ENCODE measurements at places on chromosomes 6 and 20.

GRCh38 chr6:148559848-148560433 is 186.9 kb upstream of the UST start:
- no peak for DNase-seq

DNA sequence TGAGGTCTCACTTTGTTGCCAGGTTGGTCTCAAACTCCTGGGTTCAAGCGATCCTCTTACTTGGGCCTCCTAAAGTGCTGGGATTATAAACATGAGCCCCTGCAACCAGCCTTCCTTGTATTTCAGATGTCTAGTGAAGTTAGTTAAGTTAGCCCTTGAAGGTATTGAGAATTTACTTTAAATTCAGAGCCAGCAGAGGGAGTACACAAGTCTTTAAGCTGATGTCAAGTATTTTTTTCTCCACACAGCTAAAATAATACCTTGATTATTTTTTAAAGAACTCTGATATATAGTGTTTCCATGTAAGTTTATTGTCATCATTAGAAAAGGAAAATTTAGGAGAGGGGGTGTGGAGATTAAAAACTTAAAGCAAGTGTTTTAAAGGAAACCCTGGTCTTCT is 9.8 kb downstream of the FOXO3 start:
- DNase-seq: no peak

DNA sequence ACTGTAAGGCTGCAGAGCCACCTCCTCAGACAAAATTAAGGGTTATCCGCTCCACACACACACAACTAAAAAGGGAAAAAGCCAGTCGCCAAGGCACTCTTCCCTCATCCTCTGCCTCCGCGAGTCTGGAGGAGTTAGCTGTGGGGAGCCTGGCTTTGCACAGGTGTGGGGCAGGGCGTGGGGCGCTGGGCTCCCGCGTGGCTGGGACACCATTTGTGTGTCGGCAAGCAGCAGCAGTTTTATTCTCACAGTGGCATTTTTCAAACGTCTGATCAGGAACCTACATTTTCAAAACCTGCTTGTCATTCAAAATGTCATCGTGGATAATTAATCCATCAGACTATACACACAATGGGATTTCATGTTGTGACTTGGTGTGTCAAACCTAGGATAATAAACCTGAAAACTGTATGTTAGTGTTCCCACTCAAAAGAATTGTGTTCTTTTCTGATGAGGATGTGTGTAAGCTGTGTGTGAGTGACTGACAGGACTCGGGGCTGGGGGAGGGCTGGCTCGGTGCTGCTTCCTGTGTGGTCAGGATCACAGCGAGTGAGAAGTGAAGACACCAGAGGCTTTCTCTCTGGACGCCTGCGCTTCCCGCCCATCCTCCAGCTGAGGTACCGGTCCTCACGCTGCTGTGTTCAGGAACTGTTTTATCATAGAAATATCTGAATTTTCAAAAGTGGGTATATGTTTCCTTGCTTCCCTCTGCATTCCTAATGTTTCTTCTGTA is 83.1 kb downstream of the IRF4 start:
- no peak for DNase-seq

DNA sequence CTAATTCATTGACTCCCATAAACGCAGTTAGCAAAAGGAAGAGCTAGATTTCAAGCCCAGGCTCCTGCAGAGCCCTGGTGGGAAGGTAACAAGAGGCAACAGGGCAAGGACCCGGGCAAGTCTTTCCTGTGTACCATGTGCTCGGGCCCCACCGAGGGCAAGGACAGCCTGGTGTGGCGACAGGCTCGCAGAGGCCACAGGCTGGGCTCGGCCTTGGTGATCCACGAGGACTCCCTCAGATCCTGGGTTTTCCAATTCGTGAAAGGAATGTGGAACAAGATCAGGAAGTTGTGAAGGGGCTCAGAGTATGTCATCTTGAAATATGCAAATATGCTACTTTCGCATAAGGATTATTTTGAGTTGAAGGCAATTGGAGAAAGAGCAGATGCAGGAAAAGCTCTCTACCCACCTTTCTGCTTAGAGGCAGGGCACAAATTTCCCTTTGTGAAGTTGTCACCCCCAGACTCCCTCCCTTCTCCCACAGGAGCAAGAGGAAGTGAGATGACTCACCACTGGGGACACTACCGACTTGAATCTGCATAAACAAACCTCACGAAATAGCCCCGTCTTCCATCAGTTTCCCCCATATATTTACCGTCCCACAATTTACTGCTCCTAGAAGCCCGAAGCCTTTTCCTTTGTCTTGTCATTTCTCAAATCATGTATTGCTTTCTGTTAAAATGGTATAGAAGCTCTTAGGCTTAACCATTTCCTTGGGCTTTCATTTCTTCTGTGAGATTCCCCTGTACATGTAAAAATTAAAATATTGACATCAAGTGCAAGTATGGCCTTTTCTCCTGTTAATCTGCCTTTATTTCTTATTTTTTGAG is 79.0 kb downstream of the PSMG4 start:
- DNase-seq: peak; percentile 15

DNA sequence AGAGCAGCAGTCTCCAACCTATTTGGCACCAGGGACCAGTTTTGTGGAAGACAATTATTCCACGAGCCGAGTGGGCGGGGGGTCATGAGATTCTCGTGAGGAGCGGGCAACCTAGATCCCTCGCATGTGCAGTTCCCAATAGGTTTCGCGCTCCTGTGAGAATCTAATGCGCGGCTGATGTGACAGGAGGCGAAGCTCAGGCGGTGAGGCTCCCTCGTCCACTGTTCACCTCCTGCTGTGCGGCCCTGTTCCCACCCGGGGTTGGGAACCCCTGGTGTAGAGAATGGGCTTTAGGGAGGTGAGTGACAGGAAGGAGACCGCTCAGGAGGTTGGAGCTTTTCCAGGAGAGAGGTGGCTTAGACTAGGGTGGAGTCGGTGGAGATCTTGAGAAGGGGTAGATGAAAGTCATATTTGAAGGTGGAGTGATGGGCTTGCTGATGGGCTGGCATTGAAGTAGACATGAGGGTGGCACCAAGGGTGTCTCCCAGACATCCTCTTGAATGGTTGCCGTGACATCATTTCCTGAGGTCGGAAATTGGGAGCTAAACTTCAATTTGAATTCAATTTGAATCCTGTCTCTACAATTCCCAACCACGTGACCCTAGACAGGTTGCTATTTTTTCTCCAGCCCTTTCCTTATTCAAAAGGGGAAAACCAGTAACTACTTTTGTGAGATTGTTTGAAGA is 1.5 kb upstream of the RAD21L1 start:
- DNase-seq: no peak

DNA sequence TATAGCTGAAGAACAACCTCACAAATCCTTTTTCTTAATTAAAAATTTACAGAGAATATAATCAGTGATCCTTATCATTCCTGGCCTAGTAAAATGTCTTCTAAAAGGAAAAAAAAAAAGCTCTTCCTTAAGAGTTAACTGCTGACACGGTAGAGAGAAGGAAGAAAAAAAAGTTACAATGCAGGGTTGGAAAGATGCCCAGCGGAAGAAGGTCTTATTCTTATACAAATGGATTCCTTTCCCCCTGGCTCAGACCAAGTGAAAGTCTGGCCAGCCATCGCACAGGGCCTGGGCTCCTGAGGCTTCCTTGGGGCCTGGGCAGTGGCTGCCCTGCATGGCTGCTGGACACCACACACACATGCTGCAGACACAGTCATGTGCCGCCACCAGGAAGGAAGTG is 688.6 kb downstream of the TENT5A start:
- DNase-seq: no peak

DNA sequence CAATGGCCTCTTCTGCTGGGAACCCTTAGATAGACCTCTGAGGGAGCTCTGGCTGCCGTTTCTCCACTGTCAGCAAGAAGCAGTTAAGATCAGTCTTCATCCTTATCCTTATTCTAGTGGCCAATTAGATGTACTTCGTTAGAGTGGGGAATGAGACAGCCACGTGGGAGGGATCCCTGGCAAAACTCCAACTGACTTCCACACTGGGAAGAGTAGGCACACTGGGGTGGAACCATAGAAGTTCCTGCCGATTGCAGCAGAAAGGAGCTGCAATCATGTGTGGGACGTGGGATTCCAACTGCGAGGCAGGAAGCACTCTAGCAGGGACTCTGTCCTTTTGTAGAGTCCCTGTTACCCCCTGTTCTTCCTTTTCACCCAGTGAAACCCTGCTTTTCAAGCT is 226.3 kb upstream of the RGS17 start:
- no peak for DNase-seq

GRCh38 chr6:1700278-1700967 is 90.7 kb downstream of the FOXC1 start:
- DNase-seq: no peak

DNA sequence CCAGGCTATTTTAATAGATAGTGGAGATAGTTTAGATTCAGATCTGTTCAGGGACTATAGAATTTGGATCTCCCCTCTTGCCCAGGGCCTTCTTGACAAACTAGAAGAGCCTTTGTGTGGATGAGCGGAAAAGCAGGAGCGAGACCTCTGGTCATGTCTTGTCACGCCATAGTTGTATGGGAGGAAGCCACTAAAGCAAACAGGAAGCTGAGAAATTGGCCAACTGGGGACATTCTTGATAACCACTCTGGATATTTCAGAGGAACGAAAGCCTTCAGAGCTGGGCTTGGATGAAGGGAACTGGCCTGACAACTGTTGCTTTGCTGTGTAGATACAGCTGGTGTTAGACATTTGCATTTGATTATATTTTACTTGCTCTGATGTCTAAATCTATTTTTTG is 54.1 kb upstream of the EXOC2 start:
- no peak for DNase-seq

DNA sequence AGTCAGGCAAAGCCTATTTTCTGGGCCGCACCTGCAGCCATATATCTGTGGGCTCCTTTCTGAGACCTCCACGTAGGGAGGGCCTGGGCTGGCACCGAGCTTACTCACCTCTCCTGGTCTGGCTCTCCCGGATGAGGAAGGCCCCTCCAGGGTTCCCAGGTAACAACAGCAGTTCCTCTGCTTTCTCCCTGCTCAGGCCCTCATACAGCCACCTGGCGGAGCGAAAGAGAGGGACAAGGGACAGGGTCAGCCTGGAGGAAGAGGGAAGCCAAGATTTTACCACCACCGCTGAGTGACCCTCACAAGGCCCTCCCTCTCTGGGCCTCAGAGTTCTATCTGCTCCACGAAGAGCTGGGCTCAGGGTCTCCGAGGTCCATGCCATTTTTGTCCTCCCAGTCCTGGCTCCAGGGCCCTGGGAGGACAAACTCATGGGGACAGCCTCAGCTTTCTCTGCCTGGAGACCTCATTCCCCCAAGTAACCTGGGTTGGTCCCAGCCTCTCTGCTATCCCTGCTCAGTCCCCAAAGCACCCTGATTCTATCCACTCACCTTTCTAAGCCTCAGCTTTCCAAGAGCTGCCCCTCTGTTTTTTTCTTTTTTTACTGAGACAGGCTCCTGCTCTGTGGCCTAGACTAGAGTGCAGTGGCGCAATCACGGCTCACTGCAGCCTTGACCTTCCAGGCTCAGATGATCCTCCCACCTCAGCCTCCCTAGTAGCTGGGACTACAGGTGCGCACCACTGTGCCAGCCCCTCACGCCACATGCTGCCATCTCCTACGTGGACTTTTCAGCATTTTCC is 13.3 kb downstream of the SLA2 start:
- no peak for DNase-seq

GRCh38 chr6:128507337-128508310 is 12.8 kb downstream of the PTPRK start:
- no peak for DNase-seq

GRCh38 chr6:158775832-158776231 is 43.3 kb downstream of the EZR start:
- DNase-seq: no peak

Data from anterior cingulate cortex (tissue), 58 donors.